Stimulated activated CD4-positive, alpha-beta T cell treated with anti-CD3 and anti-CD28 coated beads, Interleukin-4, amount 100 ng/mL, for 1 hour (primary cell): ENCODE measurements at places on chromosomes 13 and 19.

- no peak for DNase-seq
Measured at GRCh38 chr13:90545070-90545840, 802.2 kb upstream of the MIR17HG start.

DNA sequence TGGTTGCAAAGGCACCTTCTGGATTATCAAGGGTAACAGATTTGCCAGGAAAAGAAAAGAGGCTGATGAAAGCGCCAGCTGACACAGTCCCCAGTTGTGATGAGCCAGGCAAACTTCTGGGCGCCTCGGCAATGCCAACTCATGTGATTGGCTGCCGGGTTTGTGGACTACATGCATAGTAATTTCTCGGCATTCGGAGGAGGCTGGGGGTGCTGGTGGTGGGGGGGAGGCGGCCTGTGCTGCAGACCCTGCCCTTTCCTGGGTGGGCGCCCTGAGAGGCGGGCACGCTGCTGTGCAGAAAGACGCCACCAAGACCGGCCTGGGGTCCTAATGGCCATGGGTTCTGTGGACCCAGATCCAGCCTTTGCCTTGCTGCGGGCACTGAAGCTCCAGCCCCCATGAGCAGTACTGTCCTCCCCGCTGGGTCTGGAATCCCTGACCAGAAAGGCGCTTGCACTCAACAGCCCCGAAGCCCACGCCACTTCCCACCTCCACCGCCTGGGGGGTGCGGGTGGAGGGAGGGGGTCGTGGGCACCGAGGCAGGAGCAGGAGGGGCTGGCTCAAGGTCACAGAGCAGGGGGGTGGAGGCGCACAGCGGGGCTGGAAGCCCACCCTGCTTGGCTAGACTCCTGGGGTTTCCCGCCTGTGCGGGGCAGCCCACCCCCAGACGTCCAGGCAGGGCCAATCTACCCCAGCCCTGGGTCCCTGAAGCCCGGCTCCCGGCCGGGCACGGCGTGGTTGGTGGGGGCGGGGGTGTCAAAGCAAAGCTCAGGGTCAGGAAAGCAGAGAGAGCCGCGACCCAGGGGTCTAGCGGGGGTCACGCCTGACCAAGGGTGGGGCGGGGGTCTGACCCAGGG, 1.0 kb downstream of the DIRAS1 start:
- no peak for DNase-seq

- DNase-seq, result no peak
Measured at GRCh38 chr13:23687614-23688013, 117.4 kb downstream of the TNFRSF19 start.

DNA sequence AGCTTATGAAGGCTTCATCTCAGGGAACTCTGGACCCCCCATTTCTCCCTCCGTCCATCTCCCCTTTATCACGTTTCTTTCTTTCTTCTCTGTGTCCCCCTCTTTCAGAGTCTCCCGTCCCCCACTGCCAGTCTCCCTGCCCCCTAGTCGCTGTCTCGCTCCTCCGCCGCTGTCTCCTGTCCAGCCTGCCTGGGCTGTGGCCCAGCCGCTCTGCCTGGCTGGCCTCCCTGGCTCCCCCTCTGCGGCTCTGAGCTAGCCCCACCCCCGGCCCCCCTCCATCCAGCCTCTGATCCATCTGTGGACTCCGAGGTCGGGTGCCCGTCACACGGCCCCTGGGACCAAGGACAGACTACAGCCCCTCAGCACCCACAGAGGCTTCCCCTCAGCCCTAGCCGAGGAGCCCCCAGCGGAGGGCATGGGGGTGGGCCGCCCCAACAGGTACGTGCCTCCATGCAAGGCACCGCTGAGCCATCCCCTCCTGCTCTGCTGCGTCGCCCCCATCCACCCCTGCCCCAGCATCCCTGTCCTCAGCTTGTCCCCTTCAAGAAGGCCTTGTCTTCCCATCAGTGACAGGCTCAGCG, 1.1 kb upstream of the KCNJ14 start:
- DNase-seq, result no peak

DNA sequence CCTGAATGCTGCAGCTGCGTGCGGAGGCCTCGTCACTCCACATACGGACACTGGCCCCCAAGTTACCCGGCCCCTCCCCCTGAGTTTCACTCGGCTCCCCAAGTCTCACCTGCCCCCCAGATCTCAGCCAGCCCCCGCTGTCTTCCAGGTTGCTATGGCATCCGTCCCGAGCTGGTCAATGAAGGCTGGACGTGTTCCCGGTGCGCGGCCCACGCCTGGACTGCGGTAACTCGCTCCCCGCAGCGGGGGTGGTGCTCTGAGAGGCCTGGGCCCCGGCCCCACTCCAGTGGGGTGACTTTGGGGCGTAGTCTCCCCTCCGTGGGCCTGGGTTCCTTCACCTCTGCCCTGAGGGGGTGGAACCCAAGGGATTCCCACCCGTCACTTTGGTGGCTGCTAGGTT, 168.2 kb downstream of the KDM4B start:
- no peak for DNase-seq

GRCh38 chr13:43520351-43520750, 266.4 kb downstream of the ENOX1 start:
- DNase-seq, result no peak

DNA sequence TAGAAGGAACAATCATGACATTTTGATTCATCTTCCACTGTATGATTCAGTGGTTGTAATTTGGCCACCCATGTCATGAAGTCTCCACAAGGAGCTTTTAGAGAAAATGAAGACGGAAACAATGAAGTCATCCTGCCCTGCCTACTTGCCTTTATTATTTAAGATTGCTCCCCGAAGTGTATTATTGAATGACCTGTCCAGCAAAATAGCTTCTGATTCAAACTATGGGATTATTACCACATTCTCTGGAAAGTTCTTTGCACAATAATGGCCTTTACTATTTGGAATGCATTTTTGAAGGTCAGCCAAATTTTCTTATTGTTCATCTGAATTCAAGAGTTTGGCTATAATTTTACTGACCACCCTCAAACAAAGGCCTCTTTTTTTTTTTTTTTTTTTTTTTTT, 77.8 kb upstream of the RFC3 start:
- no peak for DNase-seq

- no peak for DNase-seq
Measured at GRCh38 chr13:62875118-62875640, 1459.5 kb upstream of the PCDH20 start.

GRCh38 chr13:43401361-43401760, 378.0 kb downstream of the DNAJC15 start:
- no peak for DNase-seq

DNA sequence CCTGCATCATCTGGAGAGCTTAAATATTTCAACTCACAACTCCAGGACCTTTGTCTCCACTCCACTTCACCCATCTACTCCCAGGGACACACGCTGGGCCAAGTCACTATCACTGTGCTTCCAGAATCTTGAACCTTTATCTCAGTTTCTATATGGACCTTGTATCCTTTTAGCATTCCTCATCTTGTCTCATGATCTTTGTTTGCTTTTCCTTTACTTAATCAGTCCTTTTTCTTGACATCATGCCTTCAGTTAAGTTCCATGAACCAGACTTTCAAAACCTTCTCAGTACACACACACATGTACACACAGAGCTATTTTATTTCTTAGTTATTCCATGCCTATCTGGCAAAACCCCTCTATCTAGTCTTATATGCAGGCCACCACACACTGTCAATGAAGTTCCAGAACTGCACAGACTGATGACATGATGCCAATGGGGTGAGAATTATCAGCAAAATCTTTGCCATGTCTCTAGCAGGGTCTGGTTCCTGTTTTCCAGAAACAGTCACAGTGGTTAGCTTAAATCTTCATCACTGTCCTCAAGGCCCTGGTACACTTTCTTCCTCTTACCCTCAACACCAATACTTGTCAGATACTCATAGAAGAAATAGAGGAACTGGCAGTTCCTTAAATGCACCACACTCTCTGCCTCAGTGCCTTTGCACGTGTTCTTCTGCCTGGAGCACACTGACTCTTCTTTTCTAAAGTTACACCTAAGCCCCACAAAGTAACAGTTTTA, 77.6 kb upstream of the STARD13 start:
- DNase-seq, result no peak

GRCh38 chr19:45632468-45633196, 6.6 kb downstream of the EML2 start:
- DNase-seq, result peak; percentile 51

GRCh38 chr19:48284896-48285295, 15.0 kb downstream of the ZNF114 start:
- DNase-seq, result no peak

DNA sequence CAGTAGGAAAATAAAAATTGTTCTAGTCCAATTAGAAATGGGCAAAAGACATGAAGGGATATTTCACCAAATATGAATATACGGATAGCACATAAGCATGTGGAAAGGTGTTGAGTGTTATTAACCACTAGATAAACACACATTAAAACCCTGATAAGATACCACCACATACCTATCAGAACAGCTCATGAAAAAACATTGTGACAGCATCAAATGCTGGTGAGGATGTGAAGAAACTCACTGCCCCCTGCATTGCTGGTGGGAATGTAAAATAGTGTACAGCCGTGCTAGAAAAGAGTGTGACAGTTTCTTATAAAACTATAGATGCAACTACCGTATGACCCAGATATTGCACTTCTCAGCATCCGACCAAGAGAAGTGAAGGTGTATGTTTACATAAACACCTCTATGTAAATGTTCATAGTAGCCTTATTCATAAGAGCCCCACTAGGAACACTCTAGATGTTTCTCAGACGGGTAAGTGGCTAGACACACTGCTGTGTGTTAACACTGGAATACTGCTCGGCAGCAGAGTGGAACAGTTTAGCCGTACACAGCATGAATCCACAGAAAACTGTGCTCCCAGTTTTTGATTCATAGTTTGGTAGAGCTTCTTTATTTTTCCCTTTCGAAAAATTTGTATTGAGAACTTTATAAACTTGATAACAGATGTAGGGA, 321.1 kb downstream of the MYO16 start:
- no peak for DNase-seq

GRCh38 chr13:48234566-48235340, 1.7 kb downstream of the ITM2B start:
- no peak for DNase-seq

DNA sequence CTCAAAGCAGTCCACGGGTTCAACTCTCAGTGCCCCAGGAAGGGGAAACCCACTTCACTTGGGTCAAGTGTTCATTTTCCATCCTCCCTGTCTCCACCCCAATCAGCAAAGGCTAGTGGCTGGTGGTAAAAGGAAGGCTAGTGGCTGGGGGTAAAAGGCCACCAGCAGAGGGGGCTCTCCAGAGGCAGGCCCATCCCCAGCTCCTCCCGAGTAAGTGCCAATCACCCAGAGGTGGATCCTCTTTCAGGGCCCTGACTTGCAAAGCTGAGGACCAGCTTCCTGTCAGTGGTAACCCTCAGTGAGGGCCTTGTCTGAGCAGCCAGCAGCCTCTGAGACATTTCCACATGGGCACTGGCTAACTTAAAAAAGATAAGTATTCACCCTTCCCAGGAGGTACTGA, 22.0 kb upstream of the TPT1 start:
- DNase-seq, result no peak

DNA sequence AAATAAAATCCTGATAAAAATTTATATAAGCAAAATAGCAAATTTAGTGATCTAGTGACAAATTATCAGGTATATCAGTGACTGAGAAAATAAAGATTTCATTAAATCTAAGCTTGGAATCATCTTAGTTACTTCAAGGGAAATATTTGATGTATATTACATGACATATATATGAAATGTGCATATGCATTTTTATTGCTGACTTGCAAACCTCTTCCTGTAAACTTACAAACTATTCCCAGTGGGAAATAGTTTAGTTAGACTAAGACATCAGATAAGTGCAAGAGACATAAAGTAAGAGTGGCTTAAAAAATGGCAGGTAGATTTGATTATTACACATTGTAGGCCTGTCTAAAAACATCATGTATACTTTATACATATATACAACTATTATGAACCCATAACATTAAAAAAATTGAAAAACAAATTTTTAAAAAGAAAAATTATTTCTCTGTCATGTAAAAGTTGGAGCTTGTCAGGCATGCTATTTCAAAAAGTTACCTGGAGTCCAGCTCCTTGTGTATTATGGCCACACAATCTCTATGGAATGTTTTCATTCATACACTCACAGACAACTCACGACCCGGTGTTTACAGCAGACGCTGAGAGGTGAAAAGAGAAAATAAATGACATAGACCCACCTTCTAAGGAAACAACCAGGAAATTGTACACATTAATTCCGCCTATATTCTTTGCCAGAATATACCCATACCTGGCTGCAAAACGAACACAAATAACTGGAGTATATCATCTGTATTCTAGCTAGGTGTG, 724.5 kb downstream of the SLITRK6 start:
- no peak for DNase-seq

DNA sequence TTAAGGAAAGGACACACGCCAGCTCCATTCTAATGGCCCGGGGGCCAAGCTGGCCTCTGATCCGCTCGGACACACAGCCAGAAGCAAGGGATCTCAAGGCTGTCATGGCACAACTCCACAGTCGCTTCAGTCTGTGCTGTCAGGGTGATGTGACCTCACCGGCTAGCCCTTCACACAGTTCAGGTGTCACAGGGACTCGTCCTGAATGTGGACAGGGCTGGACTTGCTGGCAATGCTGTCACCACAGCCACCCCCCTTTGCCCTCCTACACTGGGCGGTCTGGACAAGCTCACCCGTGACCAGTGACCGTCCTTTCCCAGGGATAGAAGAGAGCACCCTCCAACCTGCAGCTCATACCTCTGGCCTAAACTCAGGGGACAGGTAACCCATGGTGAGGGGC, 15.2 kb downstream of the SUGP1 start:
- no peak for DNase-seq
